Psoas muscle (tissue), 8 donors: ENCODE measurements at places on chromosomes 6 and 20. TPM values are rescaled to one million over a fixed set of nuclear protein-coding genes. Genes with fewer than 3 reads are reported as not detected.

DNA sequence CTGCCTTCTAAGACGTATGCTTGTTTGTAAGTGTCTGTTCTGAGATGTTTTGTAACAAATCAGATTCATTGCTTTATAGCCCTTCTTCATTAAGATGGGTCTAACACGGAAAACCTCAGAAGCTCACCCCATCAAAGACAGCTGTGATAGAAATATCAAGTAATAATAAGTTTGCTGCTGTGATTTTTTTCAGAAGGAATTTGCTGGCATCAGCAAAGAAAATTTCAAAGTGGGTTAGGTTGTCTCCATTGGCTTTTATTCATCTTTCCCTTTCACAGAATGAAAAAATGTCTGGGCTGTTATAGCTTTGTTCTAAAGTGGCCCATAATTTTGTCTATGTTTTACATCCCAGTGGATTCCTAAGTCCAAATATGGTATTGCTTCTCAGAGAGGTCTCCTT lies 81.4 kb downstream of the SLX4IP start:
- no peak for DNase-seq

- DNase-seq = no peak
These were observed 52.8 kb upstream of the SRSF6 start for GRCh38 chr20:43404878-43405277.

- DNase-seq = peak; percentile 17
These were observed 92.2 kb downstream of the CDH22 start for GRCh38 chr20:46215913-46216707.

DNA sequence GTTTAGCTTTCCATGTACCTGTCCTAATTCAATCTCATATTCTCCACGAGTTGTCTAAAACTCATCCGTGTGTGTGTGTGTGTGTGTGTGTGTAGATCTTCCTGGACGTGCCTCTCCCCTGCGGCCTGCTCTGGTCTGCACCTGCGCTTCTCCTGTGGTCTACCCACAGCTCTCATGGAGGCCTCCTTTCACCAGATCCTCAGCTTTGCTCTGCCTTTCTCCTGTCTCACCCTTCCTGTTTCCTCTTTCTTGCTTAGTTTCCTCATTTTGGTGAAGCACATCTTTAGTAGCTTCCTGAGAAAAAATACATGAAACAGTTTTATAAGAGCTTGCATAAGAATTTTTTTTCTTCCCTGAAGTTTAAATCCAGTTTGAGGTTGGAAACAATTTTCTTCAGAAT lies 18.1 kb downstream of the SLX4IP start:
- no peak for DNase-seq

DNA sequence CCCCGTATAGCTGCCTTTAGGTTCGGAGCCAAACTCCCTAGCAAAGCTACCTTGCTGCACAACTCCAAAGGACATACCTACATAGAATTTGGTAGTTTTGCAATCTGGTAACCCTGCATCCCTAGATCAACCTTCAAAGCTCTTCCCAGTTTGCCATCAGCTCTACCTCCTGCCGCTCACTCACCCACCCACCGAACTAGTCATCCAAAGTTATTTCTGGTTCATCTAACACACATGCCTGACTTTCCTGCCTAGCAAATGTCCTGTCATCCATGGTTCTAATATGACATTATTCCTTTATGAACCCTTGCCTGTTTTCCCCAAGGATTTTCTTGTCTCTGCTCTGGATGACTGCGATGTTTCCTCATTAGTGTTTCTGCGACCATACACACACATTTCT lies 21.6 kb downstream of the SPAG4 start:
- no peak for DNase-seq

Gene FAM50B
- 16.4 TPM for polyA plus RNA-seq

DNA sequence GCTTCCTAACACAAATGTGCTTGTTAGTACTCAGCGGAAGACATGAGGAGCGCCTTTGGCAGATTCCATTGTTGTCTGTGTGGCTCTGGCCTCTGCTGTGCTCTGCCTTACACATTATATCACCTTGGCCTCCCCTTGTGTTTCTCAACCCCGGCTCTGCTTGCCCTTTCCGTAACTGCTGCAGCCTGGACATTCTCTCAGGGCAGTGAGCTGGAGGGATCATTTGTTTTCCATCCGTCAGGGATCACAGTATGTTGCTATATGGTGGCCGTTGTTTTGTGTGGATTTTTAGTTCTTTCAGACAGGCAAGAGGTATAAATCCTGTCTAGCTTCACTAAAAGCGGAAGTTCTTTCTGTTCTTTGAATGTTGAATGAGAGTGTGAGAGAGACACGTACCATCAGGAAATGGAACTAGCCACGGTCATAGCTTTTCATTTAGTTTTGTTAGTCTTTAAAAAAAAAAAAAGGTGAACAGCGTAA lies 175.1 kb downstream of the JARID2 start:
- no peak for DNase-seq

DNA sequence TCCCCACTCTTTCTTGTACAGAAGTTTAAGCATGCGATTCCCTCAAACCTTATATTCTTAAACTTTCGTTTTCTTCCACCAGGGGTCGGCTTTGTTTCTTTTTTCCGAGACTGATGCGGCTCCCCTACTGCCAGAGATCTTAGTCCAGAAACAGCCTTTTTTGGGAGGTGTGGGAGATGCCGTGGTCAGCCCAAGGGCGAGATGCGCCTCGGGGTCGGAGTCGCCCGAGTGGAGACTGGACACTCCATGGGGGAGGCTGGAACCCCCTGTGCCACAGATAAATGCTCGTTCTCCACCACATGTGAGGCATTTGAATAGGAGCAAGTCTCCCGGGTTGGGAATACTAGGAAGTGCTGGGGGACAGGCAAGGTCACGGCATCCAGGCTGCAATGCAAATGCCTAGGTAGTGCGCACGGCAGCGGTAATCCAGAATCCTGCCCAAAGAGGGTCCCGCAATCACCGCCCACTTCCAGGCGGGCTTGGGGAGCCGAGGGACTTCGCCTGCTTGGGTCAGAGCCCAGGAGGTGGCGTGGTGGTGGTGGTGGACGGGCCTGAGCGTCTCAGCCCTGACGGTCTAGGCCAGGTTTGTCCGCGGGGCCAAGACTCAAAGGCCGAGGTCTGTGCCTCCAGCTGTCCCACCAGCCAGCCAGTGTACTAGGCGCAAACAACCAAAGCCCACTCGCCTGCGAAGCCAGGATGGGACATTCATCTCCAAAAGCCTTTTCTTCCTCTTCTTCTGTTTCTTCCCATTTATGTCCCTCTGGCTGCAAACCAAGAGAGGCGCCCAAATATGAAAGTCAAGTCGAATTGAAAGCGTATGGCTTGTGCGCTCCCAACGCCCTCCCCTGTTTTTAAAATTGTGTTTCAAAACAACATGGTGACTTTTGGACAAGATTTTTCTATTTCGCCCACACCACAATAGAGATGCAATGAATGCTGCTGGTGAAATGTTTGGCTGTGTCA lies 39.3 kb upstream of the OSTM1 start:
- no peak for DNase-seq

DNA sequence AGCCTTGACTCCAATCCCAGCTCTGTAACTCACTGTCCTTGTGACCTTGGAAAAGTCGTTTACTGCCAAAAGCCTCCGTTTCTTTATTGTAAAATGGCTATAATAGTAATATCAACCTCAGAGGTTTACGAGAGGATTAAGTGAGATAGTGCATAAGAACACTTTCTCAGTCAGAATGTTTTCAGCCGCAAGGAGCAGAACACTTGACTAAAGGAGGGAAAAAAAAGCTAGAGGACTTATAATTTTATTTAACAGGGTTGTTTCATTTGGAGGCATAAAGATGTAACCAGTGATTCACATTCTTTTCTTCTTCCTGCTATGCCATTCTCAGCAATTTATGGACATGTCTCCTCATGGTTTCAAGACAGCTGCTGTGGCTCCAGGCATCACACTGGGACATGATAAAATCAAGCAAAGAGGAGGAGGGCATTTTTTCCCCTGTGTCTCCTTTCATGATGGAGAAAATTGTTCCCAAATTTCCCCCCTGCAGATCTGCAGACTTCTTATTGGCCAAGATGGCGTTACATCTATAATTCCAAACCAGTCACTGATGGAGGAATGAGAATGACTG lies 143.0 kb upstream of the PTPN1 start:
- no peak for DNase-seq

Gene SLC17A9
- polyA plus RNA-seq = 0.59 TPM

DNA sequence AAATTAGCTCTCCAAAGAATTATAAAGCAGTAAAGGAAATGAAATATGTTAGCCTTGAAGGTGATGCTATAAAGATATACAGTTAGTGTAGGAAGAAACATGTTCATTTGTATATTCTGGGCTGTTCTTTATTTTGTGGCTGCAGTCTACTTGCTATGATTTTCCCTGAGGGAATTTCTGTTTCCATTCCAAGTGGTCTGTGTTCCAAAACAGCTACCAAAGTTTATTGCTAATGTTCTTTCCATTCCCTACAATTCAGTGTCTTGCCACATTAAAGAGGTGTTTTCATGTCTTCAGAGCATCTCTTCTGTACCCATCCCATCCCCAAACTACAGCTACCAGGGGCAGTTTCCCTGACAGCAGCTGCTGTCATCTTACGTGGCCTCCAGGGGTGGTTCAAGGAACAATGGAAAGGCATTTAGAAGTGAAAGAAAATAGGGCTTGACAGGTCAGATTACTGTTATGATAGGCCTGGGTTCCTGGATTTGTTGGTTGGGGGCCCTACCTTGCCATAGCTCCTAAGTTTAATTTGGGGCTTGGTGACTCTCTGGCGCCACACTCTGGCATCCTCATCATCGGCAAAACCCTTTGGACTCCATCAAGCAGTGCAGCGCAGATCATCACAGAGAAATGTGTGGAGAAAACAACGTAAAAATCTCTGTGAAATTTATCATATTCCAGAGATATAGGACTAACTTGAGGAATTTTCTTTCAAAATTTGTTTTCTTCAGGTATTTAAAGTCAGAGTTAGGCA lies 33.8 kb upstream of the AIG1 start:
- peak; percentile 60 for DNase-seq

Gene SIRPD
- polyA plus RNA-seq = not detected

Gene HECA
- 4.5 TPM for polyA plus RNA-seq

DNA sequence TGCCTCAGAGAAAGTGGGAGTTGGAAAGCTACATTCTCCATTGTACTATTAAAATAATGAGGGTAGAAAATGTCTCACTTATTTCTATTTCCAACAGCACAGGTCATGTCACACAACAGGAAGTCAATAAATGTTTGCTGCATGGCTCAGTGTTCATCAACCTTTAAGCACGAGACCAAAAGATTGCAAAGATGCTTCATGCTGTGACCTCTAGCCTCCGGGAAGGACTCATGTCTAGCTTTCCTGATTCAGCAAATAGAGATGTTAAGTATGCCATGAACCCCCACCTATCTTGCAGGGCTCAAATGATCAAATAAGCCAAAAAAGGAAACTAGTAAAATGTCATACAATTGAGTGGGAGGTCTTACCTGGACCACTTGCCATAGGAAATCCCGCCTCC lies 57.4 kb downstream of the NCOA6 start:
- DNase-seq = no peak

Gene BMP5
- polyA plus RNA-seq = 0.95 TPM

GRCh38 chr6:90028066-90028778 lies 134.0 kb downstream of the GJA10 start:
- no peak for DNase-seq

- DNase-seq = no peak
These were observed 118.8 kb downstream of the RALGAPA2 start for GRCh38 chr20:20593447-20594170.

DNA sequence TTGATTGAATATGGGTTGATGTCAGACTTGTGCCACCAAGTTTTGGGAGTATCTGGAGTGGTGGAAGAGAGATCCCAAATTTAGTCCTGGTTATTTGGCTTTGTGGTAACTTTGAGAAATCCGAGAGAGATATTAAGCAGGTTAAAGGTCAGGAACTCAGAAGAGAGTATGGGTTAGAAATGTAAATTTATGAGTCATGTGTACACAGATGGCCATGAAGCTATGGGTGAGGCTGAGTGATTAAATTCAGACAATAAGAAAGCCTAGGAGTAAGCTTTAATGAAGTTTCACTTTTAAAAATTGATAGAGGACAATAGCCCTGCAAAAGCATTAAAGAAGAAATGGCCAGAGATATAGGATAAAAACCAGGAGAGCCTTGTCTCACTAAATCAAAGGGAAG lies 14.3 kb downstream of the RIMS1 start:
- no peak for DNase-seq

- DNase-seq = no peak
These were observed 93.6 kb downstream of the FOXC1 start for GRCh38 chr6:1703091-1703855.

Gene STMN3
- polyA plus RNA-seq = 1.0 TPM

GRCh38 chr6:158287047-158287446 lies 25.2 kb upstream of the TULP4 start:
- DNase-seq = no peak

GRCh38 chr20:50306478-50307423 lies 116.1 kb downstream of the CEBPB start:
- no peak for DNase-seq

- DNase-seq = no peak
These were observed 811.2 kb downstream of the MAFB start for GRCh38 chr20:39877788-39878187.

- no peak for DNase-seq
These were observed 107.8 kb downstream of the COL19A1 start for GRCh38 chr6:69974193-69974592.

- no peak for DNase-seq
These were observed 76.3 kb downstream of the SYCP2L start for GRCh38 chr6:10963113-10963512.

DNA sequence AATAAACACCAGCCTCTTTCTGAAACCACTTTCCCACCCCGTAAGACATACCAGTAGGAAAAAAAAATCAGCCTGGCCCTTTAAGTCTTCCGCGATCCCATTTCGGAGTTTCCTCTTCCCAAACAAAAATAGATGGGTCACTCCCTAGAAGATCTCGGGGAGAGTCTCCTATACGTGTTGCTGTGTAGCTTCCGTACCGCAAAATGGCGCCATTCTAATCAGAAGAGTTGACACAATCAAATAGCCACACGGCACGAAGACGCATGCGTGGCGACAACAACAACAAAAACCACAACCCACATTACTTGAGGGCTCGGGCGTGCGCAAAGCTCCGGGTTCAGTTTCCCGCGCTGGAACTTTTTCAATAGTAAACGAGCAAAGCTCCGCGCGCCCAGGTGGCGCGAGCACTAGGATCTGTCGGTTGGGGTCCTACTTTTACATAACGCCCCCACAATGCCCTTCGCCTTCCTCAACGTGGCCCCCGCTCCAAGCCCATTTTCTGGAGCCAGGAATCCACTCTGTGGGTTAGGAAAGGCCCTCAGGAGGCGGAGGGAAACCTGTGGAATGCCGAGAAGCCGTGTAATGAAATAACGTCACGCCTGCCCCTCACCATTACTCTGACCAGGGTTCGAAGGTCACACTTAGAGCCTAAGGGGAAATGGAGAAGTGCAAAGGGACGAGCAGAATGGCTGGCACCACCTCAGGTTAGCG lies at the start of gene GPANK1:
Gene GPANK1, minus strand, starts transcription at position 208 of the 711 bp plus-strand sequence. CDS start 519 bp downstream, outside the sequence.
- peak; percentile 95 for DNase-seq

Gene IL17F
- polyA plus RNA-seq = not detected

Gene DNAH8
- not detected for polyA plus RNA-seq

GRCh38 chr6:127103482-127103881 lies 15.0 kb upstream of the RSPO3 start:
- no peak for DNase-seq

- peak; percentile 32 for DNase-seq
These were observed 30.3 kb downstream of the PLCG1 start for GRCh38 chr20:41167481-41168253.

- no peak for DNase-seq
These were observed 417.2 kb upstream of the SULF2 start for GRCh38 chr20:48202334-48203113.

- DNase-seq = peak; percentile 69
These were observed 104.9 kb downstream of the RPS12 start for GRCh38 chr6:132919045-132919860.
